Peyer's patch (tissue), 4 donors: ENCODE measurements at places on chromosomes 11 and 22. TPM values are rescaled to one million over a fixed set of nuclear protein-coding genes. Genes with fewer than 3 reads are reported as not detected.

GRCh38 chr11:97800891-97801290 is 1219.9 kb upstream of the CNTN5 start:
- H3K36me3 ChIP-seq, result no peaks in the 10 kb centered on the region
- H3K4me3 ChIP-seq, result no peak overlapping the region
- H3K27me3 ChIP-seq, result no peaks in the 10 kb centered on the region
- DNase-seq, result no peak
- no peak overlapping the region for H3K27ac ChIP-seq

GRCh38 chr11:68216171-68216938 is 3.3 kb upstream of the KMT5B start:
- H3K4me1 ChIP-seq, result peaks cover 37% of the 10 kb centered on the region
- H3K4me3 ChIP-seq, result no peak overlapping the region
- DNase-seq, result peak; percentile 65
- H3K27me3 ChIP-seq, result no peaks in the 10 kb centered on the region
- H3K36me3 ChIP-seq, result no peaks in the 10 kb centered on the region

GRCh38 chr22:20084547-20085413 is 4.7 kb downstream of the DGCR8 start:
- peaks cover 8% of the 10 kb centered on the region for H3K4me1 ChIP-seq
- H3K27me3 ChIP-seq, result no peaks in the 10 kb centered on the region
- H3K4me3 ChIP-seq, result no peak overlapping the region
- no peaks in the 10 kb centered on the region for H3K36me3 ChIP-seq
- no peak overlapping the region for H3K27ac ChIP-seq

GRCh38 chr11:71112454-71112853 is 139.9 kb downstream of the SHANK2 start:
- no peak overlapping the region for H3K27ac ChIP-seq
- no peaks in the 10 kb centered on the region for H3K27me3 ChIP-seq
- H3K4me1 ChIP-seq, result no peaks in the 10 kb centered on the region
- H3K36me3 ChIP-seq, result no peaks in the 10 kb centered on the region
- H3K4me3 ChIP-seq, result no peak overlapping the region

- no peak overlapping the region for H3K4me3 ChIP-seq
- no peak for DNase-seq
- no peaks in the 10 kb centered on the region for H3K27me3 ChIP-seq
- no peak overlapping the region for H3K27ac ChIP-seq
- H3K4me1 ChIP-seq, result no peaks in the 10 kb centered on the region
Observed at GRCh38 chr22:43832393-43833265, 20.5 kb upstream of the EFCAB6 start.

DNA sequence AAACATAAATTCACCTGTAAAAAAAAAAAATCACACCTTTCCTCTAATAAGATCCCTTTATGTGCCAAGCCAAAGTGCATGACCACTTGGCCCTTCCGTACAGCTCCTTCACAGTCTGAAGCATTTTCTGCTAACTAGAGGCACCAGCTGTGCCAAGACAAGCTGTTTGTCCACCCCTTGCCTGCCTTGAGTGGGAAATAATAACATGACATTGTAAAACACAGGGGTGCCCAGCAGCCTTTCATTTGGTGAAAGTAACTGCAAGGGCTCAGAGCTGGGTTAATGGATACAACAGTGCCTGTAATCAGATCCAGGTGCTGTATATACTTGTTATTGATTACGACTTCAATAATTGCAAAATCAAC is 59.2 kb downstream of the DDIAS start:
- DNase-seq, result no peak
- peak overlapping the region; percentile 38 for H3K27ac ChIP-seq
- no peaks in the 10 kb centered on the region for H3K4me1 ChIP-seq
- H3K27me3 ChIP-seq, result no peaks in the 10 kb centered on the region
- no peaks in the 10 kb centered on the region for H3K36me3 ChIP-seq

DNA sequence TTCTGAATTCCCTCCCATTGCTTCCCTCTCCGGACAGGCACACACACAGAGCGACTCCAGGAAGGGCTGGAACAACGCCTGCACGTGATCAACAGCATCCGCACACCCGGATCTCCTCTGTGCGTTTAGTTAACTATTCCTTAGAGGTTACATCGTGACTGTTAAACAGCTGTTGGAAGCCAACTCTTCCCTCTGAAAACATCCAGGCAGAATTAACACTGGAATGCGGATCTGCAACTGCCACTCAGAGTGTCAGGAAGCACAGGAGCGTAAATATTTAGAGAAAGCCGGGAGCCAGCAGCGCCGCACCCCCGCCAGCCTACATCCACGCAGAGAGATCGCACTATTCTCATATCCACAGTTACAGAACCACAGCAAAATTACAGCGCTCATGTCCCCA is 46.2 kb downstream of the SHANK2 start:
- DNase-seq, result no peak
- H3K27ac ChIP-seq, result no peak overlapping the region
- H3K4me1 ChIP-seq, result no peaks in the 10 kb centered on the region
- no peaks in the 10 kb centered on the region for H3K36me3 ChIP-seq
- no peak overlapping the region for H3K4me3 ChIP-seq
- no peaks in the 10 kb centered on the region for H3K27me3 ChIP-seq

- no peaks in the 10 kb centered on the region for H3K27me3 ChIP-seq
- H3K4me3 ChIP-seq, result no peak overlapping the region
- H3K36me3 ChIP-seq, result no peaks in the 10 kb centered on the region
- H3K4me1 ChIP-seq, result no peaks in the 10 kb centered on the region
- no peak for DNase-seq
Observed at GRCh38 chr11:87465716-87466115, 428.0 kb downstream of the TMEM135 start.

- H3K4me1 ChIP-seq, result no peaks in the 10 kb centered on the region
- no peaks in the 10 kb centered on the region for H3K27me3 ChIP-seq
- no peaks in the 10 kb centered on the region for H3K36me3 ChIP-seq
- H3K27ac ChIP-seq, result peak overlapping the region; percentile 54
- H3K4me3 ChIP-seq, result no peak overlapping the region
Observed at GRCh38 chr11:126136507-126136906, 73.8 kb upstream of the CDON start.

Gene SHISA8
- total RNA-seq, result not detected

Gene SELENOO
- 89.1 TPM for total RNA-seq

DNA sequence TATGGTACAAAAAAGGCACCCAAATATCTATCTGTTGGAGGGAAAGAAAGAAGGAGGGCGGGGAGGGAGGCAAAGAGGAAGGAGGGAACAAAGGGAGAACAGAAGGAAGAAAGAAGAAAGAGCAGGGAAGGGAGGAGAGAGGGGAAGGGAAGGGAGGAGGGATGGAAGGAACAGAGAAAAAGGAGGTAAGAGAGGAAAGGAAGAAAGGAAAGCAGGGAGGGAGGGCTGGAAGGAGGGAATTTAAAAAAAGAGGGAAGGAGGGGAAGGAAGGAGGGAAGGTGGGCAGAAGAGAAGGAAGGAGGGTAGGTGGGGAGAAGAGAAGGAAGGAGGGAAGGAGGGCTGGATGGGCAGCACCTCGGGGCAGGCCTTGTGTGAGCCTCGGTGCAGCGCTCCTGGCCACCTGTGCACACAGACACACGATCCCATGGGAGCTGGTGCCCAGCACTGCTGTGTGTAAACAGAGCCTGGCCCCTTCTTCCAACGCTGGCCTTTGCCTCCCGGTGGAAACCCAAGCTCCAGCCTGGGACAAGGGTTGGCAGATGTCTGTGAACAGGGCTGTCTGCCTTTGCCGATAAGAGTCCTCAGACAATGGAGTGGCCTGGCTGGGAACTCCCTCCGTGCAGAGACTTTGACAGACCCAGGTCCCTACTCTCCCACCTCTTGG is 23.2 kb downstream of the SMIM38 start:
- H3K27me3 ChIP-seq, result no peaks in the 10 kb centered on the region
- no peaks in the 10 kb centered on the region for H3K36me3 ChIP-seq
- no peaks in the 10 kb centered on the region for H3K4me1 ChIP-seq
- DNase-seq, result no peak

- H3K36me3 ChIP-seq, result no peaks in the 10 kb centered on the region
- no peak for DNase-seq
- no peaks in the 10 kb centered on the region for H3K4me1 ChIP-seq
- H3K4me3 ChIP-seq, result no peak overlapping the region
- no peak overlapping the region for H3K27ac ChIP-seq
Observed at GRCh38 chr11:2663506-2663905, 36.3 kb downstream of the KCNQ1OT1 start.
